ENCODE measurements at places on chromosomes 1 and 21.

DNA sequence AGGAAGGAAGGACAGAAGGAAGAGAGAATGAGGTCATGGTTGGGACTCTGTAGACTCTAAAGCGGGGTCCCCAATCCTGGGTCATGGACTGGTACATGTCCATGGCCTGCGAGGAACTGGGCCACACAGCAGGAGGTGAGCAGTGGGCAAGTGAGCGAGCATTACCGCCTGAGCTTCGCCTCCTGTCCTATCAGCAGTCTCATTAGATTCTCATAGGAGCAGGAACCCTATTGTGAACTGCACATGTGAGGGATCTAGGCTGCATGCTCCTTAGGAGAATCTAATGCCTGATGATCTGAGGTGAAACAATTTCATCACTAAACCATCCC, 128.9 kb downstream of the TRABD2B start:
- no peak for DNase-seq

- no peak for DNase-seq
Observed at GRCh38 chr1:45002650-45003645, 8.2 kb downstream of the HECTD3 start.

DNA sequence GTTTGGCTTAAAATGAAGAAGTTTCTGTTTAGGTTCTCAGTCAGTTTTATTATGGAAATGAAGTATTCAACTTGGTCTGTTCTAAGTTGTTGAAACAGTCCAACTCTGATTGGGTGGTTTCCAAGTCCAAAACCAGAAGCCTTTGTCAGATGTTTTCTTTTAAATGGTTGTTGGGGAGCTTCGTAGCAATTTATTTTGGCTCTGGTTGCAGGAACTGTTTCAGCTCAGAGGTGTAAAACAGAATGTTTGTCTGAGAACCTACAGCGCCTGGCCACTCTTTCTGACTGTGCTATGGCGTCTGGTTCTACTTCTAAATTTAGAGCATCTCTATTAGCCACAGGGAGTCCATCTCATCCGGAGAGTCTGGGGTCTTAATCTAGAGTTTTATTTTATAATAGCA, 582.6 kb upstream of the TMPRSS15 start:
- no peak for DNase-seq

DNA sequence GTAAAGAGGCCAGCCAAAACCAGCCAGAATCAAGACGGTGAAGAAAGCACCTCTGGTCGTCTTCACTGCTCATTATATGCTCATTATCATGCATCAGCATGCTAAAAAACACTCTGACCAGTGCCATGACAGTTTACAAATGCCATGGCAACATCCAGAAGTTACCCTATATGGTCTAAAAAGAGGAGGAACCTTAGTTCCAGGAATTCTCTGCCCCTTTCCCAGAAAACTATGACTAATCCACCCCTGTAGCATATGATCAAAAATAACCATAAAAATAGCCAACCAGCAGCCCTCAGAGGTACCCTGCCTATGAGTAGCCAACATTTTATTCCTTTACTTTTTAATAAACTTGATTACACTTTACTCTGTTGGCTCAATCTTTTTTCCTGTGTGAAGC, 34.2 kb upstream of the PBX1 start:
- DNase-seq: no peak

DNA sequence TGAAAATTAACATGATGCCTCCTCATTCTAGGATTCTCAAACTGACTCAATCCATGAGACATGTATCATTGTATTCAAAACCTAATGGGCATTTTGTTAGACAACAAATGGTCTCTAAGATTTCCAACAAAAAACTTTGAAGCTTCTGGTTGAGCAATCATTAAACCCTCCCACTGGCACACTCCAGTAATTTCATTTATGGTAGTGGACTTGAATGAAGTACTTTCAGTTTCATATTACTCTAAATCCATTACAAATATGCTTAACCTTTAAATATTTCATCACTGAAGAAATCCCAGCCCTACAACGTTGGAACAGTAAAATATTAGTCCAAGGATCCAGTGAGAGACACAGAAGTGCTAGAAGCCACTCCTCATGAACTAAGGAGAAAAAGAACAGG, 43.5 kb downstream of the GBP6 start:
- no peak for DNase-seq

DNA sequence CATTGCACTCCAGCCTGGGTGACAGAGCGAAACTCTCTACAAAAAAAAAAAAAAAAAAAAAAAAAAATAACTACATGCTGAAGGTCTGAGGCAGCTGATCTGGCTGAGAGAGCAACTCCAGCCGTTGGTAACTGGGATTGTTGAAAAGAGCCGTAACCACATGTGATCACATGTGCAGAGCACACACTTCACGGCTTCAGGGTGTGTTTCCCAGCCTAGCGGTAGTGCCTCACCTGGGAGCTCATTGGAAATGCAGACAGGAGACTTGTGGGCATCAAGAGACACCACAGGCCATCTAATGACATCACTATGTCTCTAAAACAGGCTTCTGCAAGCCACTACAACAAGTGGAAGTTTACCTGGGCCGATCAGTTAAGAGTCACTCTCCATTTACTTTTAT, 11.8 kb upstream of the OTUD7B start:
- DNase-seq: no peak

- no peak for DNase-seq
Observed at GRCh38 chr1:164588516-164589341, 29.7 kb downstream of the PBX1 start.

GRCh38 chr1:91059157-91059556, 37.3 kb upstream of the ZNF644 start:
- no peak for DNase-seq

DNA sequence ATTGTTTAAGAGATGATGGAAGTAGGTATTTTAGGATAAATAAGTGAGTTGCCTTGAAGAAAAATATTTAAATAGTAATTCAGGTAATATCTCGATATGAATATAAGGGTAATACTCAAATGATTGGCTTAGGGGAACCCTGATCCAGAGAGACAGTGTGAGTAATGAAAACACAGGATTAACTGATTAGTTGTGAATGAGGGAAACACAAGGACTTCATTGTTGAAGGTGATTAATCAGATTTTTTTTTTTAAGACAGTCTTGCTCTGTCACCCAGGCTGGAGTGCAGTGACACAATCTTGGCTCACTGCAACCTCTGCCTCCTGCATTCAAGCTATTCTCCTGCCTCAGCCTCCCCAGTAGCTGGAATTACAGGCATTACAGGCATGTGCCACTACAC, 12.7 kb downstream of the SLC25A33 start:
- DNase-seq: no peak

DNA sequence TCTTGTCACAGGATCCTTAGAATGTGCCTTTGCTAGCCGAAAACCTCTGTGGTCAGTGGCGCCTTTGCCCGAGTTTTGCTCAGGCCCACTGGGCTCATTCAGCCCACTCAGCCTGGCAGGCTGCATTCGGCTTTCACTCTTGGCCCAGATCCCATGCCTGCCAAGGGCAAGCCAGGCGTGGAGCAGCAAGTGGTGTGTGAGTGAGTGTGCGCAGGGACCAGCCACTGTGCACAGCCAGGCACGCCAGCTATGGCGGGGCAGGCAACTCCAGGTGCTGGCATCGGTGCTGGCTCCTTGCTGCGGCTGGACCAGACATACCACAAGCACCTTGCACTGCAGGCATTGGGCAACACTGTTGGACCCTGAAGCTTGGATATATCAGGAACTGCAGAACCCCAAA, 1145.1 kb upstream of the NCAM2 start:
- DNase-seq: no peak

Data from WERI-Rb-1 (cell line).